Vein endothelial cell (primary cell): ENCODE measurements at places on chromosomes 16 and 17. TPM values are rescaled to one million over a fixed set of nuclear protein-coding genes. Genes with fewer than 3 reads are reported as not detected.

Gene SNRNP25
- total RNA-seq, result 18.3 and 22.1 TPM in 2 replicates

Gene CRISPLD2
- total RNA-seq, result 0.33 and 0.38 TPM in 2 replicates

Gene CD300H
- not detected in 2 replicates for total RNA-seq

Gene FBXL16
- under 0.01 and 0.29 TPM in 2 replicates for total RNA-seq

Gene ZNF286A
- 47.0 and 51.2 TPM in 2 replicates for total RNA-seq

Gene NETO2
- total RNA-seq, result 34.4 and 36.9 TPM in 2 replicates

Gene RBFOX1
- not detected in 2 replicates for total RNA-seq

Gene ABCA6
- total RNA-seq, result 34.3 and 51.7 TPM in 2 replicates

Gene MAP3K14
- total RNA-seq, result 2.3 and 3.2 TPM in 2 replicates

Gene C17orf78
- not detected in 2 replicates for total RNA-seq
